ENCODE measurements at places on chromosomes 13 and 19. TPM values are rescaled to one million over a fixed set of nuclear protein-coding genes. Genes with fewer than 3 reads are reported as not detected.

CD177 gene
- total RNA-seq, result not detected

HIPK4 gene
- total RNA-seq, result not detected

PLEKHF1 gene
- 31.7 TPM for total RNA-seq

PRODH2 gene
- total RNA-seq, result not detected

ZNF471 gene
- 10.0 TPM for total RNA-seq

AP1M2 gene
- not detected for total RNA-seq

TLE2 gene
- total RNA-seq, result 61.2 TPM

CYP2A7 gene
- total RNA-seq, result not detected

KLK8 gene
- not detected for total RNA-seq

KLK1 gene
- not detected for total RNA-seq

APC2 gene
- total RNA-seq, result 0.20 TPM

SEMA6B gene
- total RNA-seq, result 12.2 TPM

ADAT3 gene
- total RNA-seq, result 4.9 TPM

CDADC1 gene
- 4.0 TPM for total RNA-seq

LMTK3 gene
- not detected for total RNA-seq

ZNF677 gene
- total RNA-seq, result 15.4 TPM

GPC5 gene
- 0.05 TPM for total RNA-seq

F10 gene
- total RNA-seq, result 4.4 TPM

SULT2B1 gene
- total RNA-seq, result not detected

SRRM5 gene
- 0.06 TPM for total RNA-seq

OR7C1 gene
- total RNA-seq, result not detected

CRLF1 gene
- total RNA-seq, result 80.8 TPM

LAIR1 gene
- total RNA-seq, result not detected

MRPS31 gene
- total RNA-seq, result 11.5 TPM

FAM216B gene
- total RNA-seq, result not detected

ZNF497 gene
- 0.29 TPM for total RNA-seq

TMEM145 gene
- not detected for total RNA-seq

ASF1B gene
- 3.7 TPM for total RNA-seq

HOMER3 gene
- 63.7 TPM for total RNA-seq

ZNF829 gene
- total RNA-seq, result 5.6 TPM

Measured in cardiac ventricle fibroblast (primary cell).